Activated naive CD4-positive, alpha-beta T cell treated with anti-CD3 and anti-CD28 coated beads for 36 hours (primary cell): ENCODE measurements at places on chromosomes 11 and 22. TPM values are rescaled to one million over a fixed set of nuclear protein-coding genes. Genes with fewer than 3 reads are reported as not detected.

- H3K36me3 ChIP-seq = no peaks in the 10 kb centered on the region
- peaks cover 5% of the 10 kb centered on the region for H3K27me3 ChIP-seq
- peaks cover 2% of the 10 kb centered on the region for H3K4me1 ChIP-seq
- no peak overlapping the region for H3K4me3 ChIP-seq
- no peak overlapping the region for H3K27ac ChIP-seq
Measured at GRCh38 chr11:78343303-78343702, 74.3 kb downstream of the GAB2 start.

DNA sequence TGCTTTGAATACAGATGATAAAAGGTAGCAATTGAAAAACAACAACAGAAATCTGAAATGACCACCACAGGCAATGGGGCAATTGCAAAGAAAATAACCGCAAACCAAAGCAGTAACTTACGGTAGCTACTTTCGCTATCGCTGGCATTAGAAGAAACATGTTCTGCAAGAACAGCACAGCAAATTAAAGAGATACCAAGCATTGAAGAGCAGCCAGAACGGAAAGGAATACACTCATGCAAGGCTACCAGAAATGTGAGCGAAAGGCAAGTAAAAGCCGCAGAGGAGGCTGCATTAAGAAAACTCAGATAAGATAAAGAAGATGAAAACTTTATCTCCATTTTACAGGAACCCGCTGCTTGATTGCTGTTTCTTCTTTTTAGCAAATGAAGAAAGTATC, 194.1 kb upstream of the CCDC90B start:
- no peak overlapping the region for H3K4me3 ChIP-seq
- H3K36me3 ChIP-seq = no peaks in the 10 kb centered on the region
- H3K27ac ChIP-seq = no peak overlapping the region
- H3K27me3 ChIP-seq = peaks cover 9% of the 10 kb centered on the region
- no peaks in the 10 kb centered on the region for H3K4me1 ChIP-seq

RTL10 gene
- total RNA-seq = 11.9 TPM

GRAP2 gene
- total RNA-seq = 29.4 TPM

GRCh38 chr11:65896034-65896999, 3.9 kb downstream of the FOSL1 start:
- H3K4me1 ChIP-seq = peaks cover 63% of the 10 kb centered on the region
- peaks cover 35% of the 10 kb centered on the region for H3K36me3 ChIP-seq
- H3K27me3 ChIP-seq = no peaks in the 10 kb centered on the region
- peak; percentile 56 for DNase-seq
- H3K4me3 ChIP-seq = no peak overlapping the region
- peak overlapping the region; percentile 42 for H3K27ac ChIP-seq

FREY1 gene
- total RNA-seq = 0.76 TPM

DNA sequence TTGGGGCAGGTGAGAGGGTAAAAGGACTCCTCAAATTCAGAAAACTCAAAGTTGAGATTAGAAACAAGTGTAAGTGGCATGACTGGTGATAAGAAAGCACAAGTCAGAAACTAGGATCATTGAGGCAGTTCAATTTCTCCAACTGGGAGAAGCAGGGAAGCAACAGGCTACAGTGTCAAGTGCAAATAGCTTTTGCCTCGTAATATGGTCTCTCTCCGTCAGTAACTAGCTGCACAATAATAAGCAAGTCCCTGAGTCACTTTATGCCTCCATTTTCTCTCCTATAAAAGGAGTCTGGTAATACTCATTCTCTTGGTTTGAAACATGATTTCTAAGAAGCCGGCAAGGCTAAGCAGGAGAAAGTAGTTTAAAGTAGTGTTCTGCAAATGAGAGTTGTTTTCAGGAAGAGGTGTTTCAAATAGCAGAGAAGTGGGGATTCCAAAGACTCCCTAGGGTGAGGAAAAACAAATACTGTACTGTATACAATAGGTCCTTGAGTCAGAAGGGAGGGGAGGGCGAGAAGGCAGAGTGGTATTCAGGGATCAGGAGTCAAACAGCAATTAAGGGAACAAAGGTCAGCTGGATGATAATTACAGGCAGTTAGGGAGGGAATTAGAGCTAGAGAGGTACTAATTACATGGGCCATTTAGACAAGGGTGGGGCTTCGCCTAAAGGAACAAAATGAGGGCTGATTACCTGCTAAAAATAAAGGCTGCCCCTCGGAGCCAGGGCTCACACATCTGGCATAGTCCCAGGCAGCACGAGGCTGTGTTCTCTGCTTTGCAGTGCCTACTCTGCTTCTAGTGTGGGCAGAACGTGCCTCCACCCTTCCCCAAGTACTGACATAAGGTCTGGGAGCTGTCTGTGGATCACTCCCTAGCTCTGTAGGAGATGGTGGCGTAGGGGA, 96.0 kb upstream of the BDNF start:
- no peak overlapping the region for H3K27ac ChIP-seq
- H3K4me3 ChIP-seq = no peak overlapping the region
- no peaks in the 10 kb centered on the region for H3K4me1 ChIP-seq
- H3K27me3 ChIP-seq = peaks cover 2% of the 10 kb centered on the region

OR51B5 gene
- not detected for total RNA-seq

GRCh38 chr11:38323961-38324761, 1726.1 kb upstream of the RAG2 start:
- no peaks in the 10 kb centered on the region for H3K36me3 ChIP-seq
- no peaks in the 10 kb centered on the region for H3K27me3 ChIP-seq
- no peak overlapping the region for H3K27ac ChIP-seq

LMO1 gene
- total RNA-seq = not detected

- H3K36me3 ChIP-seq = no peaks in the 10 kb centered on the region
- no peaks in the 10 kb centered on the region for H3K4me1 ChIP-seq
- H3K4me3 ChIP-seq = no peak overlapping the region
- peaks cover 13% of the 10 kb centered on the region for H3K27me3 ChIP-seq
- DNase-seq = no peak
- H3K27ac ChIP-seq = no peak overlapping the region
Measured at GRCh38 chr22:49005557-49005956, 822.1 kb downstream of the BRD1 start.

DNA sequence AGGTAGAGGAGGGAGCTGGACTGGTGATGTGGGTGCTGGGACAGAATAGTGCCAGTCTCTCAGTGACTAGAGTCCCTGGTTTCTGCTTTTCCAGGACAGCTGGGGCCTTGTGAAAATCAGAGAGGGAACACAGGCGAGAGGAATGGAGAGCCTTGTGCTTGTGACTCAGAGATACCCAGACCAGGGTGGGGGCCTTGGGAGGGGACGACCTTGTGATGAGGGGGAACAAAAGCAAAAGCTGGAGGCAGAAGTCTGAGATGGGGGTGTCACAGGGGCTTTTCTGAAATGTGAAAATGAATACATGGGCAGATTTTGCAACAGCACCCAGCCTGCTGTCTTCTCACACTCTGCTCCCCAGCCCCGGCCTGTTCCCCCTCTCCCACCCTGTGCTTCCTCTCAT, 3.4 kb upstream of the NR1H3 start:
- H3K4me3 ChIP-seq = no peak overlapping the region
- H3K4me1 ChIP-seq = peaks cover 11% of the 10 kb centered on the region
- H3K36me3 ChIP-seq = no peaks in the 10 kb centered on the region
- DNase-seq = no peak

GRCh38 chr11:62560566-62561103, 13.1 kb downstream of the EEF1G start:
- no peaks in the 10 kb centered on the region for H3K27me3 ChIP-seq
- H3K4me1 ChIP-seq = peaks cover 69% of the 10 kb centered on the region
- DNase-seq = peak; percentile 90
- H3K36me3 ChIP-seq = peaks cover 63% of the 10 kb centered on the region
